CD8-positive, alpha-beta memory T cell (primary cell): ENCODE measurements at places on chromosomes 16 and 17.
A peak's percentile ranks its signal among the peaks of the same experiment; 100 is the strongest.

DNA sequence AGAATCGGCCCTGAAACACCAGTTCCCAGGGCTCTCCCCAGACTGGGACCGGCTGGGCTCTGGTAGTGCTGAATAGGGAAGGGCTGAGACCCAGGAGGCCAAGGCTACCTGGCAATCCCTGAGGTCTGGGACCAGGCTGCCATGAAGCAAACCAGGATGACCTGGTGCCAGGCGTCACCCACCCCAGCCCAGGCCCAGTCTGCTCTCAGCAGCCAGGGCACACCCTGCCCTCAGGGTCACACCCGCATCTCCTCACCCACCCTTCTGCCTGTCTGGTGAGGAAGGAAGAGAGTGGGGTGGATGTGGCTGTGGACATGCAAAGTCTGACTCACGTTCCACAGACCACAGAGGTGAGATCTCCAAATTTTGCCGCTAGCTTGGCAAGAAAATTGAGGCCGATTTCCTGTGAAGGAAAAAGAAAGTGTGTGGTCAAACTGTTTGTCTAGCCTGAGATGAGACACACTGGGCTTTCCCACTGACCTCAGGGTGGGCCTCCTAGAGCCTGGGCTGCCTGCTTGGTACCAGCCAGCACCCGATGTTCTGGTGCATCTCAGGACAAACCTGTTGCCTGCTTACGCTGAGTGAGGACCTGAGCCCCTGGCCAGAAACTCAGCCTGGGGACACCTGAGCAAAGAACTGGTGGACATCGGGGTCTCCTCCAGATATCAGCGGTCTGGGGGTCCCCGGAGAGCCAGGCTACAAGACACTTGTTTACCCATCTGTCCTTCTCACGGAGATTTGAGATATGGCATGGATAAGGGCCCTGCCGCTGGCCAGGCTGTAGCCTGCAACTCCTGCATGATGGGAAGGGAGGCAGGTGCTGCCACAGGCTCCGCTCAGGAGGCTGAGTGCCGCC lies 6.3 kb upstream of the RAB37 start:
- peak; percentile 88 for DNase-seq
- H3K4me1 ChIP-seq: peaks cover 28% of the 10 kb centered on the region

DNA sequence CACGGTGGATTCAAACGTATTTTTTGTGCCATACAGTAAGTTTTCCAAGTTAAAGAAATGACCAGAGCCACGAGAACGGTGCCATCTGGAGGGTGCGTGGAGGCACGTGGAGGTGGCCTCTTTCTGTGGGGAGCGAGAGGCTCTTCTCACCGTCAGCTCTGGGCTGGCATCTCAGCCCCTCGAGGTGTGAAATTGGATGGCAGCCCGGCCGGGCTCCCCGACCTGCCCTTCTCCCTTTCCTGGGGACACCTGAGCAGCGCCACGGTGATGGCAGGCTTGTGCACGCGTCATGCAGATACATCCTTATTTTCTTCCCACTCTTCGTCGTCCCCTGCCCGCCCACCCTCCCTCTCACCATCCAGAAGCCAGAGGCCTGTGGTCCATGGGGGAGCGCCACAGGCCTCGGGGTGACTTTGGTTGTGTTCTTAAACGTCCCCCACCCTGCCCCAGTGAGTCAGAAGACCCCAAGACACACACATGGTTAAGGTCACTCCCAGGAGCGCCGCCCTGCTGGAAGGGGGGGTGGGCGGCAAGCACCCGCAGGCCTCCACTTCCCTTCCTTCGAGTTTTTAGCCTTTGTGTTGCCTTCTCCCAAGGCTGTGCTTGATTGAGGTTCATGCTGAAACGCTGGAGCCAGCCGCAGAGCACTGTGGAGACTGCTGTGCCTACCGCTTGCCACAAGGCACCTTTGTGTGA lies 109.4 kb downstream of the BANP start:
- H3K27me3 ChIP-seq: no peaks in the 10 kb centered on the region

DNA sequence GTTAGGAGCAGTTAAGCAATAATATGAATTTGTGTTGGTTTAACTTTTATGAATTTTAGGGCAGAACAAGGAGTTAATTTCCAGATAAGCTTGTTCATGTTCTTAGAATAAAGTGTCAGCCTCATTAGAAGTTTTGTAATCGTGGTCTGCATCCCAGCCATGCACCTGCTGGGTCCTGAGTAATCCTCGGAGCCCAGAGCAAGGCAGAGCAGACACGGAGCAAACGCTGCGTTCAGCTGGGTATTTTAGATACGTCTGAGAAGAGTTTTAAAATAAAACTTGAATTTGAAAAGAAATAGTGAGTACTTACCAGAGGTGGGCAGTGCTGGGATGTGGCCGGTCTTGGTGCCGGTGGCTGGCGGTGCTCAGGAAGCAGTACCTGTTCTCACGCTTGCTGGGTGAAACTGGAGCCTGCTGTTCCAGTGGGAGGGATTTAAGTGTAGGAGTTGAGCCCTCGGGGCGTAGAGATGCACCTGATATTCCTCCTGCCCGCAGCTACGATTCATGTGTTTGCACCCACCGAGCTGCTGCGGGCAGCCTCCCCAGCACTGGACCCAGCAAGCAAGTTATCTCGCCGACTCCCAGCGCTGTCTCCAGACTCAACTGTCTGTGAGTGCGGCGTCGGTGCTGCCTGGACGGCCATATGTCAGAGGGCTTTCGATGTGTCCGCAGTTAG lies at the start of gene ZNF750:
Gene ZNF750 (minus strand): TSS at position 406 of the 676 bp plus-strand sequence. CDS start 7,568 bp downstream, outside the sequence.
- H3K4me1 ChIP-seq: no peaks in the 10 kb centered on the region
- H3K36me3 ChIP-seq: no peaks in the 10 kb centered on the region
- no peak within 1 kb of the TSS for H3K27ac ChIP-seq
- H3K27me3 ChIP-seq: no peaks in the 10 kb centered on the region
- no peak within 1 kb of the TSS for H3K4me3 ChIP-seq
- DNase-seq: no peak

- no peaks in the 10 kb centered on the region for H3K27me3 ChIP-seq
- H3K27ac ChIP-seq: no peak overlapping the region
- no peaks in the 10 kb centered on the region for H3K4me1 ChIP-seq
- H3K36me3 ChIP-seq: no peaks in the 10 kb centered on the region
- no peak for DNase-seq
- no peak overlapping the region for H3K4me3 ChIP-seq
Measured at GRCh38 chr16:5001986-5002385, 31.7 kb downstream of the NAGPA start.

GRCh38 chr17:67413388-67413787 lies 36.3 kb downstream of the PITPNC1 start:
- H3K4me1 ChIP-seq: peaks cover 24% of the 10 kb centered on the region
- DNase-seq: no peak
- H3K27me3 ChIP-seq: no peaks in the 10 kb centered on the region
- no peak overlapping the region for H3K4me3 ChIP-seq
- no peak overlapping the region for H3K27ac ChIP-seq

DNA sequence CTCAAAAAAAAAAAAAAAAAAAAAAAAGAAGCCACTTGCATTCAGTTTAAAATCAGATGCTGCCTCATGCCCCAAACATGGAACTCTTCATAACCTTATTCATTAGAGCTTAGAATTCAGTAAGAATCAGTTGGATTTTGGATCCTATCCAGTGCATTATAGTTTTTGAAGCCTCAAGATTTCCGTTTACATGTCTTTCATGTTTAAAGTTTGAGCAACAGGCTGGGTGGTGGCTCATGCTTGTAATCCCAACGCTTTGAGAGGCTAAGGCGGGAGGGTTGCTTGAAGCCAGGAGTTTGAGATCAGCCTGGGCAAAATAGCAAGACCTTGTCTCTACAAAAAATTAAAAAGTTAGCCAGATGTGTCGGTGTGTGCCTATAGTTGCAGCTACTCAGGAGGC lies 55.0 kb downstream of the SNTB2 start:
- no peak overlapping the region for H3K4me3 ChIP-seq
- H3K27me3 ChIP-seq: no peaks in the 10 kb centered on the region
- H3K36me3 ChIP-seq: peaks cover 5% of the 10 kb centered on the region
- no peak overlapping the region for H3K27ac ChIP-seq

- no peak overlapping the region for H3K27ac ChIP-seq
- H3K4me1 ChIP-seq: peaks cover 8% of the 10 kb centered on the region
- no peaks in the 10 kb centered on the region for H3K27me3 ChIP-seq
- no peak overlapping the region for H3K4me3 ChIP-seq
- peak; percentile 65 for DNase-seq
Measured at GRCh38 chr16:2983706-2984136, 3.5 kb upstream of the PKMYT1 start.

- no peaks in the 10 kb centered on the region for H3K4me1 ChIP-seq
- no peak overlapping the region for H3K27ac ChIP-seq
- H3K36me3 ChIP-seq: peaks cover 3% of the 10 kb centered on the region
- DNase-seq: no peak
- H3K27me3 ChIP-seq: no peaks in the 10 kb centered on the region
Measured at GRCh38 chr17:63573634-63574033, 23.4 kb downstream of the DCAF7 start.

DNA sequence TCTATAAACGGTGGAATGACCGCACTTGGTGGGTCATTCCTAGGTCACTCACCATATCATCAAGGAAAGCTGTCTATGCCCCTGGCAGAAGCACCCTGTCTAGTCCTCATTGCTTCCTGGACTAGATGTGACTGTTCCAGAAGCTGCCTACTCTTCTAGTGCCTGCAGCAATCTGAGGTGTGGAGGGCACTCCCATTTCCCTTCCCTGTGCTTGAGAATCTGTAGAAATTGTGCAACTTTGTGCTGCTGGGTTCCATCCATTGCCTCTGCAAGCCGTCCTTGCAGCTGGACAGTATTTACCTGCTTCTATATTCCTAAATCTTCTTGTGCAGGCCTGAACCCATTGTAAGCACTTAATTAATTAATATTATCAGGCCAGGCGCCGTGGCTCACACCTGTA lies 52.1 kb downstream of the CACNG3 start:
- no peaks in the 10 kb centered on the region for H3K36me3 ChIP-seq
- DNase-seq: no peak
- no peak overlapping the region for H3K27ac ChIP-seq

DNA sequence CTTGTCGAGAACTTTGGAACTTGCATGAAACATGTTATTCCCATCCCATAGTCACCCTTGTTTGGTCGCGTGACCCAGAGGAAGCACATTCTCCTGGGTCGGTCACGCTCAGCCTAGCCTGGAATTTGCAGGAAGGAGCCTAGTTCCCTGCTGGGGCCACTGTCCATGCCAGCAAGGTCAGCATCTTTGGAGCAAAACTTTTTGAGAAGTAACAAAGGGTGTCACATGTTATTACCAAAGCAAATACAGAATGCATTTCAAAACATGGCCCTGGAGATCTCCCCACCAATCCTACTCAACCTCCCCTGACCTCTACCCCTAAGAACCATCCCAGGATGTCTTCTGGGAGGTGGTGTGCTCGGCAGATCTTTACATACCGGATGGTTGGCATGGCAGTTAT lies 26.2 kb upstream of the IRF8 start:
- DNase-seq: no peak
- H3K27ac ChIP-seq: no peak overlapping the region
- no peak overlapping the region for H3K4me3 ChIP-seq
- H3K4me1 ChIP-seq: no peaks in the 10 kb centered on the region

- DNase-seq: no peak
- H3K4me1 ChIP-seq: no peaks in the 10 kb centered on the region
- no peak overlapping the region for H3K4me3 ChIP-seq
- H3K36me3 ChIP-seq: no peaks in the 10 kb centered on the region
- no peak overlapping the region for H3K27ac ChIP-seq
Measured at GRCh38 chr17:66915792-66916191, 48.7 kb upstream of the CACNG4 start.

GRCh38 chr17:16866436-16866835 lies 105.5 kb downstream of the TNFRSF13B start:
- H3K4me3 ChIP-seq: no peak overlapping the region
- no peaks in the 10 kb centered on the region for H3K4me1 ChIP-seq
- DNase-seq: no peak
- H3K36me3 ChIP-seq: no peaks in the 10 kb centered on the region
- no peaks in the 10 kb centered on the region for H3K27me3 ChIP-seq

DNA sequence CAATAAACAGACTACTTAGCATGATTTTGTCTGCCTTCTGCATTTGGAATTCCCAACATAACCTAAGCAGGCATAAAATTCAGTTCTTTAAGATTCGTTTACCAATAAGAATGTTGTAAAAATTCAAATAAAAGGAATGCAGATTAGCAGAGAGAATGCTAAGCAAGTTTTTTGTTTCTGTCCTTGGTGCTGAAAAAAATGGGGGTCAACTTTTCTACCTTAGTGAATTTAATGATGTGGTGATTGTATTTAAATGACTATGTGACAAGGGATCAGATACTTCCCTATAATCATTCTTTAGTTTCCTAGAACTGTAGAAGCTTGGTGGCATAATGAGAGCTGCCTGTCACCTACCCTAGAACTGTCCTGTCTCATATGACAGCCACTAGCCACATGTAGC lies 159.5 kb downstream of the RBFOX1 start:
- no peaks in the 10 kb centered on the region for H3K27me3 ChIP-seq
- no peak overlapping the region for H3K4me3 ChIP-seq
- H3K27ac ChIP-seq: no peak overlapping the region
- no peaks in the 10 kb centered on the region for H3K36me3 ChIP-seq

DNA sequence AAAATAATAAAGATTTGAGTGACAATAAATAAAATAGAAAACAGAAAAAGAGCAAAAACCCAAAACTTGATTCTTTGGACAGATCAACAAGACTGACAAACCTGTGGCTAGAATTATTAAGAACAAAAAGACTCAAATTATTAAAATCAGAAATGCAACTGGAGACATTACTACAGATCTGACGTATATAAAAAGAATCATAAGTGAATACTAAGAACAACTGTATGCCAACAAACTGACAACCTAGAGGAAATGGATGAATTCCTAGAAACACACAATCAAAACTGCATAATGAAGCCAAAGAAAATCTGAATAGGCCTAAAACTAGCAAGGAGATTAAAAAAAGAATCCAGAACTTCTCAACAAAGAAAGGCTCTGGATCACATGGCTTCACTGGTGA lies 47.4 kb downstream of the NETO2 start:
- no peak for DNase-seq
- H3K36me3 ChIP-seq: no peaks in the 10 kb centered on the region
- no peaks in the 10 kb centered on the region for H3K27me3 ChIP-seq
- H3K4me1 ChIP-seq: no peaks in the 10 kb centered on the region
- no peak overlapping the region for H3K4me3 ChIP-seq

- H3K27me3 ChIP-seq: no peaks in the 10 kb centered on the region
- peak; percentile 63 for DNase-seq
- H3K4me1 ChIP-seq: peaks cover 28% of the 10 kb centered on the region
- no peak overlapping the region for H3K4me3 ChIP-seq
- no peaks in the 10 kb centered on the region for H3K36me3 ChIP-seq
- H3K27ac ChIP-seq: no peak overlapping the region
Measured at GRCh38 chr16:81442220-81442915, 2.2 kb upstream of the CMIP start.

DNA sequence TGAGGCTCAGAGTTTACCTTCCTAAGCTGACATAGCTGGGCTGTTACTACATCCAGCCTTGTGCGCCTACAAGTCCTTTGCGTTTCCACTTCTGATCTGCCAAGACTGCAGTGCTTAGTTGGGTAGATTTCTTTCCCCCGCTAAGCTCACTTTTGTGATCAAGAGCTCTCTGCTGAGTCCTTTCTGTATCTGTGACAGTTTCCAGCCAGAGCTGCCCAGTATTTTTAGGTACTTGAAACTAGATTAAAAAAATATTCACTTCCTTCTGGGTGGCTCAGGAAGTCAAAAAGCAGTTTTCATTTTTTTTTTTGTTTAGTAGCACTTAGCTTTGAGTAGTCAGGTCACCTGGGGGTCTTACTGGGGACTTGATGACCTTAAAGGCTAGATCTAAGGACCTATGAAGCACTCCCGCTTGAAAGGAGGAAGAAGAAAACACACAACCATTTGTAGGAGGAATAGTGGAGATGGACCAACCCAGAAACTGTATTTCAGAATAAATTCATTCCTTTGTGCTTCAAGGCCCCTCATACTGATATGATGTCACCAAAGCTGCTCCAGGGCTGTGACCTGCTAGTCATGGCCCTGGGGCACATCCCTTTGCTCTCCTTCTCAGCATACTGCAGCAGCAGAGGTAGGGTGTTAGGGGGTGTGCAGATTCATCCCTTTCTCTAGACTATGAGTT lies 75.6 kb upstream of the HNF1B start:
- no peak overlapping the region for H3K27ac ChIP-seq
- H3K36me3 ChIP-seq: no peaks in the 10 kb centered on the region
- H3K4me3 ChIP-seq: no peak overlapping the region
- H3K27me3 ChIP-seq: no peaks in the 10 kb centered on the region
